Activated T-cell treated with anti-CD3 and anti-CD28 coated beads, Interleukin-2, amount 50 U/mL, for 4 hours (primary cell): ENCODE measurements at places on chromosomes 1 and 21.
A peak's percentile ranks its signal among the peaks of the same experiment; 100 is the strongest.

GRCh38 chr1:107767156-107767582 lies 197.8 kb downstream of the VAV3 start:
- no peak for DNase-seq

- no peak for DNase-seq
Measured at GRCh38 chr1:110390692-110391245, at the start of gene SLC16A4. Gene SLC16A4 (minus strand): TSS chr1:110391026. CDS start chr1:110389323, 1,703 bp downstream.

GRCh38 chr1:168223681-168224540 lies 1.9 kb upstream of the SFT2D2 start:
- no peak for DNase-seq

- DNase-seq, result no peak
Measured at GRCh38 chr1:96660051-96660450, 61.5 kb upstream of the PTBP2 start.

DNA sequence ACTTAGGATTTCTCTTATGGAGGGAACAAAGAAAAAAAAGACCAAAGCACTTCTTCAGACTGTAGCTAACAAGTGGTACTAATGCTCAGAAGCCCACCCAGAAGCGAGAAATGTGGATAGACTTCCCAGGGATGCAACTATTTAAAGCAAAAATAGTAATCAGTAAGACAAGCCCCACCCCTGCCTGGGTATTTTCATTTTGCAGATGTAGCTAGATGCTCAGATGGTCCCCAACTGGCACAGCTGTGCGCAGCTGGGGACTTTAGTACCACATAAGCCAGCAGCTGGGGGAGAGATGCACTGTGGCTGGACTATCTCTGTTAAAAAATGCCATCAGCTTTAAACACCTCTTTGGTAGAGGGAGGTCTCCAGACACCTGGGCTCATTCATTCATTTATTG lies 77.8 kb upstream of the SPAG17 start:
- no peak for DNase-seq

GRCh38 chr1:9452516-9453140 lies 86.6 kb upstream of the SLC25A33 start:
- no peak for DNase-seq

- peak; percentile 70 for DNase-seq
Measured at GRCh38 chr1:12166834-12167492, at the start of gene TNFRSF1B. Gene TNFRSF1B (plus strand): TSS chr1:12166991. CDS start chr1:12167092, 101 bp downstream.

DNA sequence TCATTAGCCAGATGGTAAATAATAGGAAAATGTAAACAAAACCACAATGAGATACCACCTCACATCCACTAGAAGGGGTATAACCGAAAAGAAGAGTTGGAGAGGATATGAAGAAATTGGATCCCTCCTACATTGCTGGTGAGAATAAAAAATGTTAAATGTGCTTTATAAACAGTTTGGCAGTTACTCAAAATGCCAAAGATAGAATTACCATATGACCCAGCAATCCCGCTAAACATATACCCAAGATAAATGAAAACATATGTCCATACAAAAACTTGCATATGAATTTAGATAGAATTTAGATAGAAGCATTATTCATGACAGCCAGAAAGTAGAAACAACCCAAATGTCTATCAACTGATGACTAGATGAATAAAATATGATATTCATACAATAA lies 4.4 kb upstream of the FMO2 start:
- no peak for DNase-seq

GRCh38 chr1:25050165-25050564 lies 120.1 kb upstream of the RUNX3 start:
- no peak for DNase-seq

- no peak for DNase-seq
Measured at GRCh38 chr1:194512957-194513356, 1326.5 kb upstream of the B3GALT2 start.

GRCh38 chr1:206856674-206857464 lies 8.6 kb upstream of the IL20 start:
- no peak for DNase-seq

GRCh38 chr1:31663622-31664452 lies 19.2 kb upstream of the PEF1 start:
- peak; percentile 60 for DNase-seq

DNA sequence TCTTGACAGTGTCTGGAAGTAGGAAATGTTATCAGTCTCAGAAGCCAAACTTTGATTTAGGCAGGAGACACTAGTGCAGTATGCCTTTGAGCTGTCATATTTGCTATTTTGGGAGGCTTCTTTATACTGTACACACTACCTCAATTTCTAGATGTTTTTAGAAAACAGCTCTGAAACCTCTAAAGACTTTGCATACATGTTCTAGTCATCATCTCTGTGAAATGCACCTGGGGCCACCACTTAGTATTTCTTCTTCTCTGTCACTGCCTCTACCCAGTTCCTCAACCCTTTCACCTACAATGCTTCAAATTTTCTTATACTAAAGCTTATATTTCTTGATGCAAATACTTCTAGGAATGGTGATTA lies 29.1 kb upstream of the PLA2G4A start:
- DNase-seq, result no peak

DNA sequence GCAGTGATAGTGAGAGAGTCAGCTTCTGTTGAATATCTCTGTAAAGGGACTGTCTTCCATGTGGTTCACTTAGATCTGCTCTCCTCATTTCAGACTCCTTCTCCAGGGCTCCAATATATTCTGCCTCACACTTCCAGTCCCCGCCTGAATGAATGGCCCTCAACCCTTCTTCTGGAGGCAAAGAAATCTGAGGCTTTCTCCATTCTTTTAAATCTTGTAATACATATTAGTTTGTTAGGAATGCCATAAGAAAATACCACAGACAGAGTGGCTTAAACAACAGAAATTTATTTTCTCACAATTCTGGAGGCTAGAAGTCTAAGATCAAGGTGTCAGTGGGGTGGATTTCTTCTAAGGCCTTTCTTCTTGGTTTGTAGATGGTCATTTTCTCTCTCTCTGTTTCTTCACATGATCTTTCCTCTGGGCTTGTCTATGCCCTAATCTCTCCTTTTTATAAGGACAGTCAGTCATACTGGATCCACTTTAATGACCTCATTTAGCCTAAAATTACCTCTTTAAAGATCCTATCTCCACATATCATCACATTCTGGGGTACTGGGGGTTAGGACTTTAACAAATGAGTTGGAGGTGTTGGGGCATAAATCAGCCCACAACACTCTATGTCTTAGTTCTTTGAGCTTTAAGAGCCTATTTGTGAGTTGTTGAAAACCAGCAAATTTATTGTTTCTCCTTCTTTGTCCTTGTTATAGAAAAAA lies 128.5 kb upstream of the KCNK2 start:
- DNase-seq, result no peak
